ENCODE measurements at places on chromosomes 3 and 15. TPM values are rescaled to one million over a fixed set of nuclear protein-coding genes. Genes with fewer than 3 reads are reported as not detected.

GRCh38 chr3:57382933-57383332 lies 90.4 kb upstream of the ASB14 start:
- no peak for DNase-seq

Gene SLCO2A1
- 180 TPM for total RNA-seq

- DNase-seq = no peak
Observed at GRCh38 chr3:62229211-62229610, 144.1 kb downstream of the FEZF2 start.

Gene GNAT1
- total RNA-seq = not detected

Gene MAGEL2
- total RNA-seq = 0.60 TPM

Gene EXD1
- total RNA-seq = not detected

DNA sequence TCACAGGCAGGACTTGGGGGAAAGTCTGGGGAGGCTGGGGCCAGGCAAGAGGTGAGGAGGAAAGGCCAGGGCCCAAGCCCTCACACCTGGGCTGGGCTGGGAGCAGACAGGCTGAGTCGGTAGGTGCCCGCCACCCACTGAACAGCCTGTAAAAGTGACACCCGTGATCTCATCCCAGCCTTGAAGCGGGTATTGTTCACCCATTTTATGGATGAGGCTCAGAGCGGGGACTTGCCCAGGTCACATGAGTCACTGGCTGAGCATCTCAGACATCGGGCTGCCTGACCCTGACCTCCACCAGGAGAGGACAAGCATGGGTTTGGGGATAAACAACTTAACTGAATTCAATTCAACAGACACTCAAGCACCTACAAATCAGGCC lies 52.0 kb upstream of the CTSH start:
- DNase-seq = no peak

GRCh38 chr3:138947495-138948121 lies 591 bp downstream of the FOXL2NB start:
- no peak for DNase-seq

DNA sequence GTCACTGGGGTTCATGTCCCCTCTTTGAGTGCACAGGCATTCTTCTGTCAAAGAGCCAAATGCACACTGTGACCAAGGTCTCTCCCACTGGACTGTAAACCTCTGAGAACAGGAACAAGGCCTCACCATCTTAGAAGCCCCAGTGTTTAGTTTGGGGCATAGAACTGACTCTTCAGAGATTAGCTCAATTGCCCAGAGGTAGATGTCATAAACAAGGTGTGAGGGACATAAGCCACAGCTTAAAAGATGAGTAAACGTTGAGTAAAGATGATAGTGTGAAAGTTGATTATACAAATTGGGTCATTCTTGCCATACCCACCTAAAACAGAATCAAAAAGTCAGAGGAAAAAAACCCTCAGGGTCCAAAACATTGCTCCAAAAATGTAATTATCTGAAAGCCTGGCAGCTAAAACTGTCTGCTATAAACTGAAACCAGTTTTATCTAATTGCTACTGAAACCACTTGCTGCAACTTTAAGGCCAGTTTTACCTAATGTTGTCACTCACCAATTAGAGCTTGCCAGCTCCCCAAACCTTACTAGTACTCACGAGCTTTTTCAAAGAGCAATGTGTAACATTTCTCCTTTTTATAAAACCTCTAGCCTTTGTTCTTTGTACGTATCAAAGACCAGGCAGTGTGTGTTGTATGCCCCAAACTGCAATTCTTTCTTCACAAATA lies 415.2 kb downstream of the RAP2B start:
- no peak for DNase-seq

DNA sequence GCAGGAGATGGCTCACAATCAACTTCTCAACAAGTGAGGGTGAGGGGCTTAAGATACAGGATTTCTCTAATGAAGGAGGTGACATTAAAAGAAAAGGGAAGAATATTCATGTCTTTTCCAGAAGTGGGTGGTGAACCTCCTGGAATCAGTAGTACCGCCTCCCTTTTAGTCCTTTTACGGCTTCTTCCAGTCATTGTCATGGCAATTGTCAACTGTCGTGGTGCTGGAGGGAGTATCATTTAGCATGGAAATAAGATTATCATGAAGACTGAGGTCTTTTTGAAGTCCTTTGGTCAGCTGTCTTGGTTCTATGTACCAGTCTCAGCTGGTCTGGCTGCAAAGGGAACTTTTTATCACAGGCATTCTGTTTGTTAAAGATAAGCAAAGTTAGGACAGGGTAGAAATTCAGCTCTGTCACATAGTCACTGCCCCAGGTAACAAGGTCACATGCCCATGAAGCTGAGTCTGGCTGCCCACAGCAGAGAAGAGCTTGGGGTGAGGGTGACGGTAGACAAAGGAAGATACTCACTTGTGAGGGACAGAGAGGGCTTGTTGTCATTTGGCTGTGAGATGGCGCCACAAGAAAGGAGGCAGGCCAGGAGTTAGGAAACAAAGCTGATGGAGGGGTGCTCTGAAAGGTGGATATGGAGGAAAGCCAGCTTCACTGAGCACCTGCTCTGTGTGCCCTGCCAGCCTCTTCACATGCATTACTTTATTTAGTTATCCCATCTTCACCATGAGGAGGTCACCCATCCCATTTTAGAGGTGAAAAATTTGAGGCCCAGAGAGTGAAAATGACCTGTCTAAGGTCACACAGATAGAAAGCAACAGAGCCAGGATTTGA lies 228.2 kb upstream of the TRIM42 start:
- no peak for DNase-seq

- DNase-seq = no peak
Observed at GRCh38 chr3:9820543-9820942, 10.5 kb downstream of the TTLL3 start.

- no peak for DNase-seq
Observed at GRCh38 chr3:249587-250262, 53.2 kb downstream of the CHL1 start.

GRCh38 chr3:63995086-63995485 lies 28.2 kb downstream of the PSMD6 start:
- DNase-seq = no peak

Gene SLC22A14
- 0.18 TPM for total RNA-seq

DNA sequence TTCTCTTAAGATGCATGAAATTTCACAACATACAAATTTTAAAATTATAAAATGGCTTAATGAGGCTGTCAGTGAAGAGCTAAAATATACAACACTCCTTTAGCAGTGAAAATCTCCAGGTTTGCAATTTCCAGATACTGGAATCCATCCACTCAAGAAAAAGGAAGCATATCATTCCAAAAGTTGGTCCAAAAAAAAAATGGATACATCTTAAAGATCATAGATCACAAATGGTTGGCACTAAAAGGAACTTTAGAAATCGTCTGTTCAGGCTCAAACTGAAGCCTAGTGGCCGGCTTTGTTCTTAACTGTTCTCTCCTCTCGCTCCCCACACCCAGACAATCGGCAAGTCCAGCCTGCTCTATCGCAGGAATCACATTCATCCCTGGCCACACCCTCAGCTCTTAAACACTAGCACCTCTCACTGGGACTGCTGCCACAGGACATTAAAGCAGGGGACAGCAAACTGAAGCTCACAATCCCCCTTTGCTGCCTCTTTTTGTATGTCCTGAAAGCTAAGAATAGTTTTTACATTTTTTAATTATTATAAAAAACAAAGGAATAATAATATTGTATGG lies 130.3 kb upstream of the CDIN1 start:
- DNase-seq = no peak

Gene SLC2A2
- not detected for total RNA-seq

DNA sequence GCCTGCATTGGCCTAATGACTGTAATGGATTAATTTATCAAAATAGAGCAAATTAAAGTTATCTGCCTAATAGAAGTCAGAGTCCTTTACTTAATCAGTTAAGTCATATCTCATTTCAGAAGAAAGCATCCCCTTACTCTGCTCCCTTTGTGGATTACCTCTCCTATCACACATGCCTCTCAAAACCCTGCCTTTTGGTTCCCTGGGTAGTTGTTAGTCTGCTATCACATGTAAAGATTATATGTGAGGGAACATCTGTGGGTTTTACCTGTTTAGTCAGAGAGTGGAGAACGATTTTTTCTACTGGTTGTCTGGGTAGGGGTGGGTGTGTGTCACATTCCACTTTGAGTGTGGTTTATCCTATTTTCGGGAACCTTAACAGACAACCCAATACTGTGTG lies 16.4 kb downstream of the UBE2E2 start:
- no peak for DNase-seq

GRCh38 chr15:68209735-68210408 lies 4.7 kb upstream of the CALML4 start:
- no peak for DNase-seq

Gene IQCF5
- total RNA-seq = not detected

- no peak for DNase-seq
Observed at GRCh38 chr3:110576960-110577359, 494.7 kb upstream of the NECTIN3 start.

GRCh38 chr3:23671851-23672589 lies 133.7 kb upstream of the UBE2E1 start:
- DNase-seq = peak; percentile 84

DNA sequence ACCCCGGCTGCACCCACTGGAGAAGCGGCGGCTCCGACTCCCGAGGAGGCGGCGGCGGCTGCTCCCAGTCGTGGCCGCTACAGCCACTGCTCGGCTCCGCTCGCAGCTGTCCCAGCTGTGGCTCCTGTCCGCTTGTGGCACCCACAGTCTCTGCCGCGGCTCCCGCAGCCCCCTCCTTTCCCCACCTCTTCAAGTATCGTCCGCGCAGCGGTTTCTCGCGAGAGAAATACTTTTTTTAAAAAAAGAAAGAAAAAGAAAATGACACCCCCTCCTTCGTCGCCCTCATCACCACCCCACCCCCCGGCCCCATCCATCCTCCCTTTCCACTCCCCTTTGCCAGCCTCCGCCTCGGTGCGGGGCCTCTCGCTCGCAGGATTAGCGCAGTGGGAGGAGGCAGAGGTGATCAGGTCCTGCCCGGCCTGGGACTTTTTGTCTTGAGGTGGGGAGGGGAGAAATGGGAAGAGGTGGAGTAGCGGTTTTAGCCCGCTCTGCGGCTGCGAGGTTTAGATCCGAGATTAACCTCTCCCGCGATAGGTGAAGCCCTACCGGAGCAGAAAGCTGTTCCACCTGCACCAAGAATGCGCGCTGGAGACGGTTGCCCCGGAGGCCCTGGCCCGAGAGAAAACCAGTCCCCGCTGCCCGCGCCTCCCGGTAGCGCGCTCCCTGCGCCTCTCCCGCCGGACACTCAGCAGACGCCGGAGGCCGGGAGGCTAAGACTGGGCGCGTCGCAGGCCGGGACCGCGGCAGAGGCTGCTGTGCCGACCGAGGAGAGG lies at the start of gene FBN1:
Gene FBN1, minus strand, starts transcription at position 152 of the 773 bp plus-strand sequence. CDS start 940 bp downstream, outside the sequence.
- peak; percentile 56 for DNase-seq

GRCh38 chr3:51024765-51025632 lies 350.3 kb downstream of the DOCK3 start:
- no peak for DNase-seq

GRCh38 chr3:5360453-5360852 lies 172.9 kb downstream of the EDEM1 start:
- no peak for DNase-seq

Gene SPSB4
- 2.1 TPM for total RNA-seq

- no peak for DNase-seq
Observed at GRCh38 chr3:12585970-12586369, 29.1 kb downstream of the MKRN2 start.

- DNase-seq = no peak
Observed at GRCh38 chr15:65085990-65086679, 9.6 kb downstream of the KBTBD13 start.

Data from left lung (tissue), 14 donors.